ENCODE measurements at places on chromosomes 16 and 17.

DNA sequence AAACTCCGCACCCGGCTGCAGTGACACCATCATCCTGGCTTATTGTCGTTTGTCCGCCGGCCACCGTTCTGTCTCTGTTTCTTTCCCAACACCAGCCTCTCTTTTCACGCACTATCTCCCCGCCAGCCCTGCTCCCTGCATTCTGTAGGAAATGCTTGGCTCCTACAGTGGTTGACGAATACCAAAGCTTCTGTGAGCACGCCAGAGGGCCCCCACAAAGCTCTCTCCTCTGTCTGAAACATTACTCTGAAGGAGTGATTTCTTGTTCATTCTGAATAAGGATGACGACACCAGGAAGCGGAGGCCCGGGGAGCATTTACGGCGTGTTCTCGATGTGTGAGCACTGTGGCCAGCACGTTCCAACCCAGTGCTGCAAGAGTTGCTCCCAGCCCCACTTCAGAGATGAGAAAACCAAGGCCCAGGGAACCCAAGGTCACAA is 58.8 kb downstream of the ADCY9 start:
- DNase-seq = no peak

- DNase-seq = no peak
Measured at GRCh38 chr17:9383826-9384225, 191.8 kb downstream of the STX8 start.

DNA sequence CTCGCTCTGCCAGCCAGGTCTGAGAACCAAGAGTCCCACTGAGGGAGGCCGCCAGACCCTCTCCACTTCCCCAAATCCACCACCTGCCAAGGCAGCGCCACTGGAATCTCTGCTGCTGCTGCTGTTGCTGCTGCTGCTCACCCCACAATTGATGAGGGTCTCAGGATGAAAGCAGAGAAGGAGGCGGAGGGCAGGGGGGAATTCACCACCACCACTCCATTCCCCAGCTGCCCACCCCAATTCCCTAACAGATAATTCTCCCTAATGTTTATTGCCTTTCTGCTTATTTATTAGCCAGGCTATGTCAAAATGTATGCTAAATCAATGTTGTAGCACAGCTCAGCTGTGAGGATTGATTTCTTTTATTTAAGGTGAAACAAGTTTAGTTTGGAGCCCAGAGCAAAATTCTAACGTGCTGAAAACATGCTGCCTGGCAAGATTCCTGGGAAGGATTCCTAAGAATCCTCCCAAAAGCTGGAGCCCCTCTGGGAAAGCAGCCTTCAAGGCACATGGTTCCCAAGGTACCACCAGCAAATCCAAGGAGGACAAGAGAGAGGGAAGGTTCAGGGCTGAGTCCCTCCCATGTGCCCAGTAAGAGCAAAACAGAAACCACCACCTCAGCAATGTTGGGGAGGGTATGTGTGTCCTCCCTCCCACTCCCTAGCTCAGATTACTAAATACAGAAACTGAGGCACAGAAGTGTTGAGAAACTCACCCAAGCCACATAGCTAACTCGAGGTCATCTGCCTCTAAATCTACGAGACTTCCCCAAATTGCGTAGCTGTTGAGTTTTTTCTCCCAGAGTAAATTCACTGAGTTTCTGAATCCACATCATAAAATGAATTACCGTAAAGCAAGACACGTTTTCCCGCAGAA is 12.2 kb upstream of the CDH5 start:
- DNase-seq = no peak

DNA sequence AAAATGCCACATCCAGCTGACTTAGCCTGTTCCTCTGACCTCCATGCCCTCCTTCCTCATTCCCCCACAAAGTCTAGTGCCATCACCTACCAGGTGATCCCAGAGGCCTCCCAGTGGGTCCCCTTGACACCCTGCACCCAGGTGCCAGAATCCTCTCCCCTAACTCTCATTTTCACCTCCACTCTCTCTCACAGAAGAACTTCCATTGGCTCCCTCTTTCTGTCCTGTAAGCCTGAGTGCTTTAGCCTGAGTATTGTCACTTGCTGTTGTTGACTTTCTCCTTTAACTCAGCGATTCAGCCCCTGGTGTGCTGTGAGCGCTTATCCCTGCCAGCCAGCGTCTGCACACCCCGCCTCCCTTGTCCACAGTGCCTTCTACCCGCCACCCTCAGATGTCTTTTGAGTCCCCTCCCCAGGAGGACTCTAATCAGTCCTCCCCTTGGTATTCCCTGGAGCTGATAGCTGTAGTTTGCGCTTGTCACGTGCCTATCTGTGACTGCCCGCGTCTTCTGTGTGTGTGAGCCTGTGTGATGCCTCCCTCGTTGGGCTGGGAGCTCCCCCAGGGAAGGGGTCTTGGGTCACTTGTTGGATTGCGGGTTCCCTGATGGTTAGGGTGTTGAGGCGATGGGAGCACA is 31.9 kb downstream of the ARHGAP23 start:
- no peak for DNase-seq

- no peak for DNase-seq
Measured at GRCh38 chr16:79372503-79373184, 227.9 kb downstream of the MAF start.

Measured in stimulated activated naive CD4-positive, alpha-beta T cell (primary cell).